Foreskin keratinocyte (primary cell): ENCODE measurements at places on chromosomes 4 and X. TPM values are rescaled to one million over a fixed set of nuclear protein-coding genes. Genes with fewer than 3 reads are reported as not detected.

The SYNPO2 gene
- total RNA-seq = 0.41 and 0.46 TPM in 2 replicates

DNA sequence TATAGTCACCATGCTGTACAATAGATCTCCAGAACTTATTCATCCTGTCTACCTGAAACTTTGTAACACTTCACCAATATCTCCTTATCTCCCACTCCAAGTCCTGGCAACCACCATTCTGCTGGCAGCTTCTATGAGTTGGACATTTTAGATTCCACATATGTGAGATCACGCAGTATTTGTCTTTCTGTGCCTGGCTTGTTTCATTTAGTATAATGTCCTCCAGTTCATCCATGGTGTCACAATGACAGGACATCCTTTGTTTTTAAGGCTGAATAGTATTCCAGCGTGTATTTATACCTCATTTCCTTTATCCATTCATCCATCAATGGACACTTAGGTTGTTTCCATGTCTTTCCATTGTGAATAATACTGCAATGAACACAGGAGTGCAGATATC, 198.7 kb downstream of the QDPR start:
- no peak for DNase-seq

The WNK3 gene
- 1.6 TPM in 2 replicates for total RNA-seq

GRCh38 chrX:118418811-118419251, 72.9 kb downstream of the WDR44 start:
- no peak for DNase-seq

DNA sequence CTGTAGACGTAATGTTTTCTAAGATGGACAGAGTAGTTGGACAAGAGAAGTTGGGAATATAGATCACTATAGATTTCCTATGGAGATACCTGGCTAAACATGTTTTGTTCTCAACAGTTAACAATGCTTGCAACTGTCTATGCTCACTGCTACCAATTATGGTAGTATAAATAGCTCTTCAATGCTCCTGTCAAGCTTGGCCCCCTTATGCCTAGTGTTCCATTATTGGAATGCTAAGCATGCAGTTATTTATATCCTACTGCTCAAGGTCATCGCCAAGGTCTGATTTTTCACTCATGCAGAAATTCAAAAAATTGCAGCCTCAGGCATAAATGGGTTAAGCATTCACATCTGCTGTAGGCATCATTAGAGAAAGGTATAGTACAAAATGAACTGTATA, 519.0 kb downstream of the IL15 start:
- no peak for DNase-seq

- DNase-seq = no peak
These were observed 61.3 kb upstream of the SCOC start for GRCh38 chr4:140312100-140312499.

- DNase-seq = peak; percentile 16
These were observed 238.8 kb downstream of the GRIA3 start for GRCh38 chrX:123422875-123423274.

GRCh38 chr4:108933046-108933445, 170.2 kb upstream of the ETNPPL start:
- no peak for DNase-seq

- DNase-seq = no peak
These were observed 65.9 kb downstream of the ATP10D start for GRCh38 chr4:47550899-47551548.

GRCh38 chr4:26204249-26204825, 116.5 kb upstream of the RBPJ start:
- DNase-seq = no peak

The KCND1 gene
- 0.49 and 0.54 TPM in 2 replicates for total RNA-seq

DNA sequence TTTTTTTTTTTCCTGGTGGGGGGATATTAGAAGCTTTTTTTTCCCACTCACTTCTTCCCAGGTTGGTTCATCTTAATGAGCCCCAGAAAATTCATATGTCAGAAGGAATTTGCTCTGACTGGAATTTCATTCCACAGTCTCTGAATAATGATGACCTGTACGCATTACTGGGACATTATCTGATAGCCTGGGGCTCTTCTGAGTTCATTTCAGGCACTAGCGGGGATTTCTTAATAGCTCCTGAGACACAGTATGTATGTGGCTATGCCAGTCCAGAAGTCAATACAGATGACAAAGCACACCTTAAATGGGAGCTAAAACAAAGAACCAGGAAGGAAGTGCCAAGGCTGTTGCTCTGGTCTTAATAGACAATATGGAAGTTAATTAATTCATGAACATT, 295.2 kb upstream of the IGFBP7 start:
- DNase-seq = peak; percentile 98

DNA sequence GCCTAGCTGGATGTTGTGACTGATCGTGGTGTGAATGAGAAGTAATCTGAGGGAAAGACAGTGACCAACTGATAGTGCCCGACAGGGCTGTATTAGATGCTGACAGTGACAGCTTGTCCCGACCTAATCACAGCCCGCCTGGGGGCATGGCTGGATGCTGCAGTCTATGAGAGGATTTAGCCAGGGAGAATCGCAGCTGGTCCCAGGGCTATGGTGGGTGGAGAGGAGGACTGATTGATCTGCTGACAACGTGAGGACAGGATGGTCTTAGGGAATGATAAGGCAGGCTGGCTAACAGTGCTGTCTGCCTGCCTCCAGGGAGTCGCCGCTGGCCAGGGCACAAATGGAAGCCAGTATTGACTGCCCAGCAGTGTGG, 621 bp upstream of the SUV39H1 start:
- DNase-seq = no peak

DNA sequence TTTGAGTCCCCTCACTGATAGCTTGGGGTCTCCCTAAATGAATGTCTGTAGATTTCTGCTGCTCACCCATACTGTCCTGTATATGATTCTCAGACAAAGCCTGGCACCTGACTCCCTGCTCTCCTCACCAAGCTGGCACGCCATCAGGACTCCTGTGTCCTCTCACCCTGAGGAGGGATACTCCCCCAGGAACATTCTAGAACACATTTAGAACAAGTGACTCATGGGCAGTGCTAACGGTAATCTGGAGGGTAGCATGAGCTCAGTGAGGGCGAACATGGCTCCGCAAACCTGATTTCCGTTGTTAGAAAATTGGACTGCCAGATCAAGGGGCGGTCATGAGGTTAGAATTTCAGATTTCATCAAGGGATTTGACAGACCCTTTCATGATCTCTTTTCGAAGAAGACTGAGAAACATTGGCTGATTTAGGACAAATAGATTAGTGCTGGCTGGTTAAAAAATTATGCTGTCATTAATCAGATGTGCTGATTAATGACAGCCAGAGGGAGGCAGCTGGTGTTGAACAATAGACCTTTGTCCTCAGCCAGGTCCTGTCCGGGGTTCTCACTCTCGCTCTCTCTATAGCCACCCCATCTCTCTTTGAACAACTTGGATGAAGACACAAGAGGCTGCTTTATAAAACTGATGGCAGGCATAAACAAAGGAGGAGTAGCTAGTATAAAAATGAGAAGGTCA, 244.3 kb downstream of the PTTG2 start:
- DNase-seq = no peak

DNA sequence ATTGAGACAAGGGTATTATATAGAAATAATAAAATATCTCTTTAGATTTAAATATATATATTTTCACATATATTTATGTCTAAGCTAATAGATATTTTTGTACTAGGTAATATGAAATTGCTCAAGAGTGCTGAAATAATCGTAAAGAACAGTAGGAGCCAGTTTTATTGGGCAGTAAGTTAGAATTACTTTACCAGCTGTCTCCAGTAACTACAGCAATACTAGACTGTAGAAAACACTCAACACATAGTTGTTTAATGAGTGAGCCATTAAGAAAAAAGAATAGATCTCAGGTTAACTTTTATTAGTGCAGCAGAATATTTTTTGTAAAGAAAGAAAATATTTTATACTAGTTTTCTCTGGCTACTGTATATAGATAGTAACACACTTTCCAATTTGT, 715.2 kb downstream of the TRIML1 start:
- peak; percentile 11 for DNase-seq

DNA sequence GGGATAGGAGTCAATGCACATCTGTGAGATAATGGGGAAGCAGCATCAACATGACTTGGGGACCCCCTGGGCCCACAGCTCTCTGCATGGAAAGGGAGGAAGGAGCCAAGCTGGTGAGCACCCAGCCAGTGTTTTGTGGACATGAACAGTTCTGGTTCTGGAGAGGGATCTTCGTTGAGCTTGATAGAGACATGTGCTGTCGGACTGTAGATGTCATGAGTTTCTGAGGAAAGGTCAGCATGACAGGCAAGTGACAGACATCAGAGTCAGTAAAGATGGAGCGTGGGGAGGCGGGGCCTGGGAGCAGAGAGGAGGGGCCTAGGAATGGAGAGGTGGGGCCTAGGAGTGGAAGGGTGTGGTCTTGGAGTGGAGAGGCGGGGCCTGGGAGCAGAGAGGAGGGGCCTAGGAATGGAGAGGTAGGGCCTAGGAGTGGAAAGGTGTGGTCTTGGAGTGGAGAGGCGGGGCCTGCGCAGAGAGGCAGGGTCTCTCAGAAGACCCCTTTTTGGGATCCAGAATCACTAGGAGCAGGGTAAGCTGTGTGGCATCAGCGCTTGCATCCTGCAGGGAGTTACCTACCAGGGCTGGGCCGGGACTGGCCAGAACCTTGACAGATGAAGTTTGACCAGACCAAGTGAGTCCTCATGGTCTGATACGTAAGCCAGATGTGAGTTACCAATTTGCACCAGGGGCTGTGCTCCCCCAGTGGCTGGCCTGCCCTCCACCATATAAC, 33.7 kb downstream of the PIGG start:
- no peak for DNase-seq

GRCh38 chr4:92305148-92305877, 1.5 kb downstream of the GRID2 start:
- no peak for DNase-seq

GRCh38 chr4:163540448-163540847, 46.0 kb downstream of the TMA16 start:
- peak; percentile 29 for DNase-seq

- no peak for DNase-seq
These were observed 37.7 kb downstream of the ANTXR2 start for GRCh38 chr4:80035336-80035735.

- no peak for DNase-seq
These were observed 11.9 kb upstream of the CCNQ start for GRCh38 chrX:153610836-153611213.

GRCh38 chr4:113756005-113756410, 5.5 kb downstream of the CAMK2D start:
- peak; percentile 87 for DNase-seq

The STARD8 gene
- total RNA-seq = 0.11 and 0.20 TPM in 2 replicates

The RHOXF1 gene
- total RNA-seq = not detected in 2 replicates

- DNase-seq = no peak
These were observed 61.2 kb upstream of the TSPAN7 start for GRCh38 chrX:38500141-38500540.

GRCh38 chr4:184420881-184421416, 53.4 kb downstream of the IRF2 start:
- no peak for DNase-seq

DNA sequence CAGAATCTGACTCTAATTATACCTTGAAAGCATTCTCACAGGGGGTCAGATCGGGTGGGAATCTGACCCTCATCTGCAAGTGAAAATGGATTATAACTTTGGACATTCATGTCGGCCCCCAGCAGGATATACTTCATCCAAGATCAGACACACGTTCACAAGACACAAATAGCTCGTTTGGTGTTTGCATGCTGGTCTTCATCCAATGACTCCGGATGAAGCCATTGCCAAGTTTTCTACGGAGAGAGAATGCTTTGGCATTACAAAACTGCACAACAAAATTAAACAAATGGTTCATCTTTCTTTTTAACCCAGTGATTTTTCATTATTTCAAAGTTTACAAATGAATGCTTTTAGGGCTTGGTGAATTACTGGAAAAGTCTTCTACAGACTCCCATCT, 105.5 kb downstream of the MID1 start:
- DNase-seq = no peak

The ADH7 gene
- not detected in 2 replicates for total RNA-seq

GRCh38 chr4:70714079-70714887, 7.5 kb upstream of the RUFY3 start:
- no peak for DNase-seq

DNA sequence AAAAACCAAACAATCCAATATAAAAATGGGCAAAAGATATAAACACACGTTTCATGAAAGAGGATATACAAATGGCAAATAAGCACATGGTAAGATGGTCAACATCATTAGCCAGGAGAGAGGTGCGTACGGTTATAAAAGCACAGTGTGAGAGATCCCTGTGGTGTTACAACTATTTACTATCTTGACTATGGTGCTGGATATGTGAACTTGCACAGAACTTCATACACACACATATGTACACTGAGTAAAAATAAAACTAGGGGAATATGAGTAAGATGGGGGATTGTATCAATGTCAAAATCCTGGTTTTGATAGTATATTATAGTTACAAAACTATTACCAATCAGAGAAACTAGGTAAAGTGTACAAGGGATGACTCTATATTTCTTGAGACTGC, 8.4 kb downstream of the FBXO8 start:
- DNase-seq = no peak

The FAM149A gene
- 0.78 and 0.85 TPM in 2 replicates for total RNA-seq

The MEPE gene
- total RNA-seq = not detected in 2 replicates

- peak; percentile 99 for DNase-seq
These were observed 19.4 kb upstream of the YTHDC1 start for GRCh38 chr4:68369142-68369805.

DNA sequence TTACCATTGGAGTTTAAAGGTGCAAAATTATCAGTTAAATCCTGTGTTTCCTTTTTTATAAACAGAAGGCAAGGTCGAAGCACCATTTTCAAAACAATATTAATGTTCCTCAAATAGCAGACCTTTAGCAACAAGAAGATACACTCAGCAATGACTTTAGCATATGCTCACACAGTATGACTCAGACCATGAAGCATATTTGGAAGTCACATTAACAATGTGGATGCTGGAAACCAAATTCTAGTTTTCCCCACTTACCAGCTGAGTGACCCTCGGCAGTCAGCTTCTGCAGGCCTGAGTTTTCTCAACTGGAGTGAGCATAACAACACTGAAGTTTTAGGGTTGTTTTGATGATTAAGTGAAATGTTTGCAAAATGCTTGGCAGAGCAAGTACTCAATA, 130.5 kb downstream of the ANK2 start:
- DNase-seq = no peak

DNA sequence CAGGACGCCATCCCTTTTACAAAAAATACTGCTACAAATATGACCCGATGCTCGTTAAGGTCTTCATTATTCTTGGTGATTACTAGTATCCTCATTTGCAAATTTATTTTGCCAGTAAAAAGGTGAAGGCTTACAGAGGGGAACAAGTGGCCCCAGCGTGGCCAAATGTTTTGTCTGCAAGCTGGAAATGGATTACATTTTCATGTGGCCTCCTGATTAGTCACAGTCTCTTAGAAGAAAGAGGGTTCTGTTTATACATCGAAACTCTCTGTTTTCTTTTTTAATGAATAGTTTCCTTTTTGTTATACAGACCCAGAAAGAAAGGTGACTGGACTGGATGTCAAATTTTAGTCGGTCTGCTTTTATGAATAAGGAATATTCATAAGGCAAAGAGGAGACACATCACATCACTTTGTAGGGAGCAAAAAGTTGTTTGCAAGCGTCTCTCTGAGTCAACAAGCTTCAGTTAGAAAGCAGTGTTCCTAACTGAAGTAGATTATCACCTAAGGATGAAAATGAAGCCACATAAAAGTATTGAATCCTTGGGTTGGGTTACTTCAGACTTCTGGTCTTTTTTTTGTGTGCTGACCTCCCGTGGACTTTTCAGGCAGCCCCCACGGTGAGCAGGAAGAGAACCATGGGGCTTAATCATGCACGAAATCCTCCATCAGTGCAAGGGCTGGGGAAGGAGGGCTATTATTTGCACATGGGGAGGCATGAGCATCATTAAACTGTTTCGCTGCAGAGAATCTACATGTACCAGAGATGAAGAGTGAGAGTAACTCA, 125.6 kb downstream of the ARSF start:
- DNase-seq = no peak

GRCh38 chr4:83353516-83353915, 18.9 kb upstream of the HPSE start:
- DNase-seq = no peak

The RNF175 gene
- 0.04 TPM in 1 of 2 replicates, not detected in the other for total RNA-seq
